ENCODE measurements at places on chromosomes 5 and 9.

DNA sequence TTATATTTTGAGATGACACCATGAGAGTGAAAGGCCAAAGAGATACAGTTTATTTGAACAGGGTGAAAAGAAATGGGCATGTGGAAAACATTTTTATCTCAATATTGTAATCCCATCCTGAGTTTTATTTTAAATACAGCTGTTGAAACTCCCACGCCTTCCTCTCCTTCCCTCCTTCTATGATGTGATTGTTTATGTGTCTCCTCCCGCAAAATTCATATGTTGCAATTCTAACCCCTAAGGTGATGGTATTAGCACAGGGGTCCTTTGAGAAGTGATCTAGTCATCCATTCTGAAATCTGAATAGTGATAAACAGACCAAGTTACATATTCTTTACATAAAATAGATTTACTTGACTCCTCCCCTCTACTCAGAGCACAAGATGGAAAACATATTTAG, 1275.4 kb upstream of the C9orf72 start:
- DNase-seq: no peak

DNA sequence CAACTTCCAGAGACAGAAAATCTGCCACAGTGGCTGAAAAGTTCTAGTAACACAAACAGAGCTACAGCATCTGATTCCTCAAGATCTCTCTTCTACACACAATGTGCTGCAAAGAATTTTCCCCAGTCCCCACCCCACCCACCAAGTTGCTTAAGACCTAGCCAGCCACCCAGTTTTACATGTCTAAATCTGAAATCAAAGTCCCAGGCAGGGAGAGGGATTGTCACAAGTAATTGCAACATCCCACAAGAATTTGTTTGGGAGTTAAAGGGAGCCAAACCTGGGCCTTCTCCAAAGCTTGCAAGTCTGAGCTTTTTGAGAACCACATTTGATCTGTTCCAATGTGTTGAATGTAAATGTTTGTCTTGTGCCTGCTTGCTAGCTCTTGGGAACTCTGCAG, 15.5 kb downstream of the IGIP start:
- no peak for DNase-seq

- DNase-seq: no peak
These were observed 9.9 kb downstream of the POLR3G start for GRCh38 chr5:90484540-90484939.

DNA sequence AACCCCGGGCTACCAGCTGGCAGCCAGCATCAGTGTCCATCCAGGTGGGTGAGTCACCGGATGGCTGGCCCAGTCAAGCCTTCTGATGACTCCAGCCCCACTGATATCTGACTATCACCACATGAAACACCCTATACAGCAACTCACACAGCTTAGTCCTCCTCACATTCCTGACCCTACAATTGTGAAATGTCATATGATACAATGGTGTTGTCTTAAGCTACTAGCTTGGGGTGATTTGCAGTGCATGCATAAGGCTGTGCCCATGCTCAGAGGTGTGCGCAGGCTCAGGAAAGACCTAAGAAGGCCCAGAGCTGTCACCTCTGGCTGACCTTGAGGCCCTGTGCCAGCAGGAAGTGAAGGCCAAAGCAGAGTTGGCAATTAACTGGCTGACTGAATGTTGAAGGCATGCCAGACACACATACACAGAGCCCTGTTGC, 21.5 kb upstream of the SEMA4D start:
- no peak for DNase-seq

DNA sequence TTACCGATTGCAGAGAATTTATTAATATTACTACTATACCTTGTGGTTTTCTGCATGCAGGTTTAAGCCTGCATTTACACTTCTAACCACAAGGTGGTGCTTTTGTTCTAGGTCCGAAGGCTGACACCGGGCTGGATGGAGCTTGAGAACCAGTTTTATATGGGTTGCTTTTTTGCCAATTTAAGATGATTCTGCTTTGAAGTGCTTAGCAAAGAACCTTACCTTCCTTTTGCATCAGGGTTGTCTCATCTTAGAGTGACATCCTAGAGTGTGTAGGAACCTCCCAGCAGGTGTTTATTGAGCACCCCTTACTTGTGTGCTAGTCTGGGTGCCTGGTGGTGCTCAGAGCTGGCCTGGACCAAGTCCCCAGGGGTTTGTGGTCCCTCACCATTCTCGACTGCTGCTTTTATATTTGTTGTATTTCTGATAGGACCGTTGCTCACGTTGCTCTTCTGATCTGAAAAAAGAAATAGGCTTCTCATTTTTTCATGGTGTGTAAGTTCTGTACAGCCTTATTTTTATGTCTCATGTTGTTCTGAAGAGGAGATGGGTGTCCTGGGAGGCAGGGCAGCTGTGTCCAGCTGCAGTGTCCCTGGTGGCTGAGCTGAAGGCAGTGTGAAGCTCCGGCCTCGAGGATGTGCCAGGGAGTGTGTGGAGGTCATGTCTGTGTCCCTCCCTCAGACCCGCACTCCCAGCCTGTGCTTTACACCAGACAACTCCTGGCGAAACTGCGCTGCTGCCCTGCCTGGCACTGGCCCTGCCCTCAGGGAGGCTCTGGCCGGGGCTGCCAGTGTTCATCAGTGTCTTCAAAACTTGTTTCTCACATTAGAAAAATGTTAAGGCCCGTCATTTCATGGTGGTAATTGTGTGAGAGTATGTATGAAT, 54.3 kb downstream of the EHMT1 start:
- peak; percentile 81 for DNase-seq

DNA sequence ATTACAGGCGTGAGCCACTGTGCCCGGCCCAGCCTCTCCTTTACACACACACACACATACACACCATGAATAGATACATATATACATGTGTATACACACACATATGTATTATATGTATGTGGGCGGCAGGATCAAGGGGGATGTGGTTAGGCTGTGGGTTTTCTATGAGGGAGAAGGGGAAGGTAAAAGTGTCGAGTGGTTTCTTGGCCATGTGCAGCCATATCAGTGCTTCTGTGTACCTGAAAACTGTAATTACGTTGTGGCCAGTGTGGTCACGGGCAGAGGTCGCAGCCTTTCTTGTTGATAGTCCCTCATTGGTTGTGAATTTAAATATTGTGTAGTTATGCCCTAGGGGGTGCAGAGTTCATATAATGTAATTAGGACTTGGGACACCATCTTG, 16.5 kb downstream of the CDK20 start:
- DNase-seq: no peak

DNA sequence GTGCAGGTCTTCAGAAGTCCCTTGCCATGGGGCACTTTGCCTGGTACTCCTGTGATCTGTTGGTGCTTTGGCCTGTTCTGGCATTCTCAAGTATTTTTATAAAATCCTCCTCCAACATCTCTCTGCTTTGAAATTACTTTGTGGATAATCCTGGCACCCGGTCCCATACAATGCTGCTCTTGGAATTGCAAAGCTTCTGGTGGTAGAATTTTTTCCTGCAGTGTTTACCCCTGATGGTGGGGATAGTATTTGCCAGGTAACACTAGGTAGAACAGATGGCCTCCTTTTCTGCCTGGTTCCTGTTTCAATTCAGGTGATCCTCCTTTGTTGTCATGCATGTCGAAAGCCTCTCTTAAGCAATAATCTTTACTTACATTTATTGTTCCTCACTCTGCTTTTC, 109.8 kb upstream of the ATP10B start:
- DNase-seq: peak; percentile 86

DNA sequence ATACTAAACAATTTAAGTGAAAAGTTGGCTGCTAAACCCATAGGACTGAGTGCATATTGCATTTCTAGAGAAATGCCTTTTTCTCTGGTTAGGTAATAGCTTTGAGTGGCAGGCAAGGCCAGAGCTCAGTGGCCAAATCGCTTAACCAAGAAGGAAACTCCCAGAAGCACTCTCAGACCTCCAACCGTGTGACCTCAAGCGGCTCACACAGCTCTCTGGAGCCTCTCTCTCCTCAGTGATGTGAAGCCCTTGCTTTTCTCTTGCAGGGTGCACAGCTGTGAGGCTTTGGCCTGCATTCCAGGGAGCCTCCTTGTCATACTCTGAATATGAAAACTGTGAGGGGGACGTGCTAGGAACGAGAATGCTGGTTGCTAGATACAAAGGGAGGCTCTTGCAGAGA, 106.7 kb downstream of the INSYN2B start:
- no peak for DNase-seq

- no peak for DNase-seq
These were observed 83.5 kb upstream of the RUSC2 start for GRCh38 chr9:35406183-35406959.

- no peak for DNase-seq
These were observed 7.8 kb upstream of the ANP32B start for GRCh38 chr9:97975376-97975775.

GRCh38 chr9:93143830-93144530, 9.9 kb upstream of the NINJ1 start:
- DNase-seq: peak; percentile 16

GRCh38 chr9:127557466-127557869, 54.6 kb upstream of the STXBP1 start:
- DNase-seq: no peak

- peak; percentile 70 for DNase-seq
These were observed 33.4 kb downstream of the SYK start for GRCh38 chr9:90834828-90835595.

DNA sequence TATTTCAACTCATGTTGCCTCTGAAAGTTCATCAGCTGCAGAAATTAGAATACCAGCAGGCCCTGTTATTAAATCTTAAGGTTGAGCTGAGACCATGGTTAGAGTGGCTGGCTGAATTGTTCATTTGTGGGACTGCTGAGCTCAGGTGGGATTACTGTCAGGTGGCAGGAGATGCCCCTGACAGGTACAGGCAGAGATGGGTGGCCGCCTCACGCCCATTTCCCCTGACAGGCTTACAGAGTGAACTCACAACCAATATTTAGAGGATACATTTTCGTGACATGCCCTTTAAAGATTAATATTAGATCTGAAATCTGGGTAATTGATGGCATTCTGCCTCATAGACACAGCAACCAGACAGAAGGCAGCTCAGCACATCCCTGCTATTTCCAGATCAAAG, 136.0 kb downstream of the MVB12B start:
- no peak for DNase-seq

DNA sequence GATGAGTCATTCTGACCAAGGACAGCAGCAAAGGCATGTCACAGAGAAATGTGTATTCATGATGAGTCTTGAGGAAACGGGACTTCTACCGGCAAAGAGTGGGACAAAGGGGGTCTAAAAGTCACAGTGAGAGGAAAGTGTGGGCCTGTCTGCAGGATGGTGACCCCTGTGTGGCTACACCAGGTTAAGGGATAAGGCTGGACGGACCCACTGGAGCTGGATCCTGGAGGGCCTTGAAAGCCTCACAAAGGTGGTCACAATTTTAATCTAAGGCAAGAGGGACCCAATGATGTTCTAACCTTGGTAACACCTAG, 176.5 kb downstream of the CDK5RAP2 start:
- no peak for DNase-seq

DNA sequence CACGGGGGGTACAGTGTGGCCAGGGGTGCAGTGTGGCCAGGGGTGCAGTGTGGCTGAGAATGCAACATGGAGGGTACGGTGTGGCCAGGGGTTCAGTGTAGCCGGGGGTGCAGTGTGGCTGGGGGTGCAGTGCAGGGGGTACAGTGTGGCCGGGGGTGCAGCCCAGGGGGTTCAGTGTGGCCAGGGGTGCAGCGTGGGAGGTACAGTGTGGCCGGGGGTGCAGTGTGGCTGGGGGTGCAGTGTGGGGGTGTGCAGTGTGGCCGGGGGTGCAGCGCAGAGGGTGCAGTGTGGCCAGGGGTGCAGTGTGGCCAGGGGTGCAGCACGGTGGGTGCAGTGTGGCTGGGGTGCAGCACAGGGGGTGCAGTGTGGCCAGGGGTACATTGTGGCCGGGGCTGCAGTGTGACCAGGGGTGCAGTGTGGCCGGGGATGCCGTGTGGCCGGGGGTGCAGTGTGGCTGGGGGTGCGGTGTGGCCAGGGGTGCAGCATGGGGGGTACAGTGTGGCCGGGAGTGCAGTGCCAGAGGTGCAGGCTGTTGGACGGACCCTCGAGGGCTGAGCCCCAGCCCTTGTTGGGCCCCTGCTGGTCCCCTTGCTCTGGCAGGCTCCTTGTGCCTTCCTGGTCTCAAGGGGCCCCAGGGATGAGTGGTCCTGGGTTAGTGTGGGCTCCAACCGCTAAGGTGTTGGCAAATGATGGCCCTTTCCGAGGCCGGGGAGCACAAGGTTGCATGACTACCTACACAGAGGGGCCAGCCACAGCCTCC, 17.9 kb downstream of the TPPP start:
- no peak for DNase-seq

GRCh38 chr5:133450286-133450685, 162.1 kb downstream of the FSTL4 start:
- no peak for DNase-seq

GRCh38 chr5:50595199-50595598, 71.2 kb upstream of the PARP8 start:
- no peak for DNase-seq

DNA sequence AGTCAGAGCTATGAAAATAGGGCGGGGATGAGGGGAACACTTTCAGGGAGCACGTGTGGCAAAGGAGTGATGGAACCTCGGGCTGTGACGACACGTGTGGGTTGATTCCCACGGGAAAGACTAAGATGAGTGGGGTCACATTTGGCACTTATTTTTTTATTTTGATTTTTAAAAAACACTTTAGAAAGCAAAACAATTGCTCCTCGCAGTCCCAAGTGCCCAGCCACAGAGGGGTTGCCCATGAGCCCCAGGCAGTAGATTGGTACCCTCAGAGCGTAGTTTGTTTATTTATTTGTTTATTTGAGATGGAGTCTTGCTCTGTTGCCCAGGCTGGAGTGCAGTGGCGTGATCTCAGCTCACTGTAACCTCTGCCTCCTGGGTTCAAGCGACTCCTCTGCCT, 69.7 kb downstream of the WNK2 start:
- no peak for DNase-seq

- no peak for DNase-seq
These were observed 173.5 kb downstream of the GIN1 start for GRCh38 chr5:102946414-102946813.

DNA sequence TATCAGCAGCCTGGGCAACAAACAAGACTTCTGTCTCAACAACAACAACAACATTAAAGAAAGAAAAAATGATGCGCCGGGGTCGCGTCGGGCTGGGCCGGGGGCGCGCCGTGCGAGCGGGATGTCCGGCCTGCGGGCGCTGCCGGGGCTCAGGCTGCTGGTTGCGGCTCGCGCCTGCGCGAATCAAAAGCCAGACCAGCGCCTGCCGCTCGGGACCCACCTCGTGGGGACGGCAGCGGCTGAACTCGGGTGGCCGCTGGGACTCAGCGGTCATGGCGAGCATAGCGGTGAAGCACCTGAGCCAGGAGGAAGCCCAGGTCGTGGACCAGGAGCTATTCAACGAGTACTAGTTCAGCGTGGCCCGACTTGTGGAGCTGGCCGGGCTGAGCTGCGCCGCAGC, 11.9 kb upstream of the NHP2 start:
- DNase-seq: no peak

GRCh38 chr9:93954434-93955061, 607 bp downstream of the BARX1 start:
- DNase-seq: peak; percentile 12

DNA sequence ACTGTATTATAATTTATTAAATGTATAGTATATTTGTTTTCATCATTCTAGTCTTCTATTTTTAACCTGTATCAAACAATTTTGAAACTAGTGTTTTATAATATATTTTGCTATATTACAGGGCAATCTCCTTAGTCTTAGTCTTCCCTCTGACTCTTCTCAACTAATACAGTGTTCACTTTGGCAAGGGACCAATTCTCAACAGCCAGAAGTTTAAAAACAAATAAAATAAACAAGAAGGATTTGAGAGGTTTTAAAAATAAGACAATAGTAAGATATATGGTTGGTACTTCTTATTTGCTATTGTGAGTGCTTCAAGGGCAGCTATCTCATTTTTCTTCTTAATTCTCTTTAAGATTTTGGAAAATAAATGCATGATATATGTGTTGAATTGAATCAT, 167.2 kb downstream of the RAB3C start:
- DNase-seq: no peak

Data from NCI-H2171 treated with DMSO at 0.1 percent for 48 hours (cell line).